Caudate nucleus (tissue), 63 donors: ENCODE measurements at places on chromosomes 12 and 14.

- no peak for DNase-seq
These were observed 66.2 kb downstream of the PTGER2 start for GRCh38 chr14:52380294-52380693.

DNA sequence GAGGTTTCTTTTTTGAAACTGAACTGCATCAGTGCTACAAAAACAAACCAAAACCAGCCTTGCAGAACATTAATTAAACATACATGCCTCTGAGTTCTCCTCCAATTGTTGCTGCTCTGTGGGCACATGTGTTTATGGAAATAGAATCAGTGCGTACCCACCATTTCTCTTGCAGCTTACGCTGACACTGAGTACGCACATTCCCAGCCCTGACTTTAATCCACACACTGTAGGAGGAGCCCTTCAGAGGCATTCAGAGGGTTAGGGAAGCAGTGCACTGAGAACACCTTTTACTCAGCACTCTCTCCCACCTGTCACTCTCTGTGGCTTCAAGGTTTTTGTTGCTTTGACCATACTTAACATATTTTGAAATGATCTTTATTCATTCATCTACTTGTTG lies 250.5 kb upstream of the PWP1 start:
- DNase-seq: no peak

DNA sequence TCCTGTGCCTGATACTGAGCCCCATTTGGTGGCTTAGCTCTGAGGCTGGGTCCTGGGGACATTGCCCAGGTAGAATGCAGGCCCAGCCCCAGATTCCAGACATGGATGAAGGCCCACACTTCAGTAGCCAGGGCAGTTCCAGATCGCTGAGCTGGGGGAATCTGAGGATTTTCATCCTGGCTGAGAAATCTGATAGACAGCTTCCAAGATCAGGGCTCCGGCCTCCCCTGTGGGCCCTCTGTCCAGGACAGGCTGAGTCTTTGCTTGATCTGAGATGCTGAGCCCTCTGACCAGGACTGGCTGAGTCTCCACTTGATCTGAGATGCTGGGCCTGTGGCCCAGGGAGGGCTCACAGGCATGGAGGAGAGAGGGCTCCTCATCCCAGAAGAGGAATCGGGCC lies 3.3 kb upstream of the RASAL1 start:
- no peak for DNase-seq

- no peak for DNase-seq
These were observed 7.7 kb downstream of the THAP2 start for GRCh38 chr12:71671816-71672215.

GRCh38 chr14:67313153-67313552 lies 46.5 kb downstream of the ATP6V1D start:
- no peak for DNase-seq

- DNase-seq: no peak
These were observed 129.9 kb downstream of the CPNE8 start for GRCh38 chr12:38775457-38775856.

GRCh38 chr12:4643747-4644146 lies 5.1 kb downstream of the AKAP3 start:
- no peak for DNase-seq

GRCh38 chr12:103841690-103842584 lies 903 bp upstream of the NT5DC3 start:
- DNase-seq: no peak

- DNase-seq: no peak
These were observed 154.8 kb upstream of the PRKD1 start for GRCh38 chr14:30082486-30082885.

DNA sequence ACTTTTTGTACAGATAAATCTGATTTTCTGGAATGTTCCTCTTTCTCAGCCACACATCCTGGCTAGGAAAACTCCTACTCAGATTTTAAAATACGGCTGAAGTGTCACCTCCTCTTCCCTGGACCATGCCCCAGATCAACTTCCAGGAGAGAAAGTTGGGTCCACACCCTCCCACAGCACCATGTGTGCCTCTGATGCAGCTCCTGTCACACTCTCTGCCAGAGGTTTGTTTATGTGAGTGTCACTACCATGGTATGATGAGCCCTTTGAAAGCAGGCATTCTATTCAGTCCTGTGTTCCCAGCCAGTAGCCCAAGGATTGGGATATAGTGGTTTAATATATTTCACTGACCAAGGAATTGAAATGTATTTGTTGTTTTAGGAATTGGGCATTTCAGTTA lies 287.2 kb upstream of the ATP2B1 start:
- DNase-seq: no peak

- no peak for DNase-seq
These were observed 2.0 kb downstream of the DTX1 start for GRCh38 chr12:113058553-113058952.

DNA sequence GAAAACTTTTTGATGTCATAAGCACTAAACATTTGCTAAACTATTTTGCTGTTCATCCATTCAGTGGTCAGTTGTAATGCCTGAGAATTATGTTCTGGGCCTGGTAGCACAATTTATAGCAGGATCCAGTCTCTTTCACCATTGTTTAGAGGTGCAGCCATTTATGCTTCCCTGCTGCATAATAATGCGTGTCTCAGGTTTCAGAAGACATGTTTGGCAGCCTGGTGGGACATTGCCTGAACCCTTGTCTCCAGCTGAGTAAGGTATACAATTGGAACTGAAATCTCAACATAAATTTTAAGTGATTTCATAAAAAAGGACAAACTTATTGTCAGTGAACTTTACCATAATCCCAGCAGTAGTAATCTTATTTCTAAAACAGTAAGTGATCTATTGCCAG lies 94.8 kb downstream of the POLR3B start:
- no peak for DNase-seq

DNA sequence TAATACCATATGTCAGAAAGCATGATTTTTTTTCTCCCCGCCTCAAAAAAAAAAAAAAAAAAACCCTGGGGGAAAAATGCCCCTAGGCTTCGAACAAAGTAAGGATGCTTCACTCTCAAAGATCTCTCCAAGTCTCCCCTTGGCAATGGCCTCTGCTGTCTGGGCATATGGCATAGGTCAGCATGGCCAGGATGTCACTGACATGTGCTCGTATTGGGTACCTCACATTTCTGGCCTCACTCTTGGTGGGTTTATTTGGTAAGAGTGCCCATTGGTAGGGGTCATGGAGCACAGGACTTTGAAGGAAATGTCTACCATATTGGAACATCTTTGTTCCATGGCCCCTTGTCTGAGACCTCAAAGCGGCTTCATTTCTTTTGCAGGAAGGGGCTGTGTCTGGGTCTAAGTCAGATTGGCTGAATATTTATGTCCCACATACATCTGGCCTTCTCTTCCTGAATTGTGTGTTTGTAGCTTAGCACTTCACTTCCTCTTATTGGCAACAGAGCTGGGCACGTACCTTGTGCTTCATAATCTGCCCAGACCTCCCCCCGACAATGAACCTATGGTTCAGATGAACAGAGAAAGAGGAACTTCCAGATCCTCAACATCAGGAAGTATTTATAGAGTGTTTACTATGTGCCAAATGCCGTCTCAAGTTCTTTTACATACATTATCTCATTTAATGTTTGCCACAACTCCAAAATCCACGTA lies 36.3 kb upstream of the OAS1 start:
- no peak for DNase-seq

- no peak for DNase-seq
These were observed 52.8 kb downstream of the IGF1 start for GRCh38 chr12:102427543-102427941.

- no peak for DNase-seq
These were observed 222.7 kb upstream of the SOX5 start for GRCh38 chr12:24172031-24172772.

- no peak for DNase-seq
These were observed 5.5 kb downstream of the KRT5 start for GRCh38 chr12:52514471-52515318.

DNA sequence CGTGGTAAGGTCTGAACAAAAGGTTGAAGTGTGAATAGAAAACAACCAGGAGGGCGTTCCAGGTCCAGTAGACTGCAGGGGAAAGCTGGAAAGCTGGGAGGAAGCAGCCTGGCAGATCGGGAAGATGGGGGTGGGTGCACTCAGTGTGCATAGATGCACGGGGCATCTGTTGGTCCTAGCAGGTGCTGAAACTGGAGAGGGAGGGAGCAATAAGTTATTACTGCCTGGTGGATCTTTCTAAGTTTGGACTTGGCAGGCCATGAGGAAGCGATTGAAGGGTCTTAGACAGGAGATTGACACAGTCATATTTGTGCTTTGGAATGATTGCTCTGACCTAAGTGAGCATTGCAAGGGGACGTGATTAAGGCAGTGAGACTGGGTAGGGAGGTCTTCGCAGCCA lies 194.4 kb downstream of the EFCAB11 start:
- no peak for DNase-seq

- no peak for DNase-seq
These were observed 135.3 kb downstream of the BTG1 start for GRCh38 chr12:92010368-92010767.

GRCh38 chr12:91984556-91984955 lies 161.1 kb downstream of the BTG1 start:
- no peak for DNase-seq

DNA sequence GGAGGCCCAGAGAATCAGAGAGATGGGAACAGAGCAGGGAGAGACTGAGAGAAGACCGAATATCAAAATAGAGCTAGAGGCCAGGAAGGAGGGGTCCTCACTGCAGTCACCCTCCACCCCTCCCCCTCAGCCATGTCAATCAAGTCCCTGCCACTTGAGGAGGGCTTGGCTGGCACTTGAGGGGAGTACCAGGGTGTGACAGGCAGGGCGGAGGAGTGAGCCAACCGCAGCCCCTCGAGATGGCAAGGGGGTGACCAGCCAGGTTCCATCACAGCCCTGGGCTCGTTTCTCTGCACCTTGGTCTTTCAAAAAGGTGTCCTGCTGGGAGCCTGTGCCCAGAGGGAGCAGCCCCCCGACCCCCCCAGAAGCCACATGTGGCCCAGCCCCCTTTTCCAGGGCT lies 4.2 kb downstream of the AQP5 start:
- DNase-seq: no peak

DNA sequence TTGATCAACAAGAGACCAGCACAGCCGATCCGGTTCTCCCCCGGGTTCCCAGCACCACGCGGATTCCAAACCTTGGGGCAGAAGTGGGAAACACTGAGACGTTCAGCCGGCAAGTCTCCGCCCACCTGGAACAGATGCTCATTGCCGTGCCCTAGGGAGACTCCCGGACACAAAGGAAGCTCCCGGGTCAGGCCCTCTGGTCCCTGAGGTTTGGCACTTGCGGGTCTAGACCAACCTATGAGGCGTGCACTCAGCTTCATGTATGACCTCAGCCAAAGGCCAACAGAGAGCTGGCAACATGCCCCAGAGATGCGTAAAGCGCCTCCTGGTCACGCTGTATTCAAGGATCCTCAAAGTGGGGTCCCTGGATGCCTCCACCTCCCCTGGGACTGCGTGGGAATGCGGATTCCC lies 2.5 kb downstream of the RIMBP2 start:
- no peak for DNase-seq

DNA sequence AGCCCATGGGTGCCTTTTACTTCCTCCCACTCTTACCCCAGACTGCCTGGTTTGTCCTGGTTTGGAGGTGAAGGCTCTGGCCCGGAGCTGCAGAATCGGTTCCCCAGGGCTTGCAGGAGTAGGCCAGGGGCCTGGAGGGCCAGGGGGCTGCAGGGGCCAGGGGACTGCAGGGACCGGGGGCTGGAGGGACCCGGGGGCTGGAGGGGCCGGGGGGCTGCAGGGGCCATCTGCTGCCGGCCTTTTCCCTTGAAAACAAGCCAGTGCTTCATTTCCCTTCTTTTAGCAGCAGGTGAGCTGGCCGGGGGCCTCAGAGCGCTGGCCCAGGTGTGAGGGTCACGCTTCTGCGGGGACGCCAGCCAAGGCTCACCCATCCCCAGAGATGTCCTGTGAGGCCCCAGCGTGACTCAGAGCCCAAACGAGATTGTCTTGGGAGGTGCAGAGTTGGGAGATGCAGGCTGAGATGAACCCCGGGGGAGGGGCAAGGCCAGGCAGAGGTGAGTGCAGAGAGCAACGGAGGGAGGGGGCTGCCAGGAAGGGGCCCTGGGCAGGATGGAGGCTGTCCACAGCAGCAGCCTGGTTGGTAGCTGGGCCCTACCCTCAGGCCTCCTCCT lies 154.9 kb downstream of the KIF26A start:
- DNase-seq: no peak

DNA sequence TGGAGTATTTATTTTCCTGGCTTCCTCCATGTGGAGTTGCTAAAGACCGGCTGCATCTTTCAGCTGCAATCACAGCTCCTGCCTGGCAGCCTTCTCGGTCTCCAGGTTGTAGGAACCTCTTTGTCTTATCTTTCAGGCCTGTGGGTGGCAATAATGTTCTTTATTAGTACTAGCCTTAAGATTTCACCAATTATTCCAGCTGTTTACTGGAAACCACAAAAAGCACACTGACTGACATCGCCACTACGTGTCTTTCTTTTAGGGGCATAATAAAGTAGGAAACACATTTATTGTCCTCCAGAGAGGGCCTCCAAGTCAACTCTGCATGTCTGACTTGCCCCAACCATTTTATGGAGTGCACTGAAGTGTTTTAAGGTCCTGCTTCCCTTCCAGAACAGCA lies 1116.5 kb upstream of the TMEM132C start:
- DNase-seq: no peak

GRCh38 chr12:38588624-38589305 lies 272.2 kb downstream of the ALG10B start:
- no peak for DNase-seq

- DNase-seq: no peak
These were observed 68.6 kb upstream of the RESF1 start for GRCh38 chr12:31890295-31891285.

DNA sequence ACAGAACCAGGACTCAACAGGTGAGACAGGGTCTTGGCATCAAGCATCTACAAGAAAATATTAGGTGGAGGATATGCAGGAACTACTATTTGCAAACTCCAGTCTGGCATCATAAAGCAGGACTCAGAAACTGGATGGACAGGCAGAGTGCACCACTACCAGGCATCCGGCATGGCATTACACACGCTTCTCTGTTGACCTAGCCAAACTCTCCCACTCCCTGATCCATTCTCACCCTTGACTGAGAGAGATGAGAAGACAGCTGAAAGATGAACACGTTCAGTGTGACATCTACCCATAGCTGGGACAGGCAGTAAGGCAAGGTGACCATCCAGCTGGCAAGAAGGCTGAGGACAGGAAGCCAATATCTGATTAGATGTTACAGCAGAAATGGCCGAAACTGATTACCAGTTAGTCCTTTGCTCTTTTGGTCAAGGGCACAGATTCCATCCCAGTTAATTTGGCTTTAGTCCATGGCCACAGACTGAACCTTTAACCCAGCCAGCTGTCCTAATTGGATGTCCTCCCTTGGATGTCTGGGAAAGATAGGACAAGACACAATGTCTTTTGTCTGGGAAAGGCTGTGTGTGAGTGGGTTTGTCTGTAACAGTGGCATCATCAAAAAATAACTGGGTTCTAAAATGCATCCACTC lies 71.6 kb downstream of the BBS10 start:
- DNase-seq: no peak

GRCh38 chr14:71466251-71466650 lies 466.0 kb upstream of the RGS6 start:
- DNase-seq: no peak

DNA sequence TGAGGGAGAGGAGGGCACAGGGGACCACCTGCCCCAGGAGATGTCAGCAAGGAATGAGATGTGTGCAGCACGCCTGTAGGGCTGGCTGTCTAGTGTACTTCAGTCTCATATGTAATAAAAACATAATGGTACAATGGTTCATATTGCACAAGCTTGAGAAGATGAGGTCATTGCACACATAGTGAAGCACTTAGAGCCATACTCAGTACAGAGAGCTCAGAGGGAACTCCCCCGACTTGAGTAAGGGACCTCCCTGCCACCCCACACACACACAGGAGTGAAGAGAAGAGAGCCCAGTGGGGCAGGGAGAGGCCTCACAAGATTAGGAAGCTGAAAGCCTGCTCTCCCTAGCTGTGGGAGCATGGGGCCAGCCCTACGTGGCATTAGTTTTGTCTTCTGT lies 61.5 kb downstream of the SLC6A12 start:
- no peak for DNase-seq
